AG08395 (cell line): ENCODE measurements at places on chromosomes 3 and 15.

DNA sequence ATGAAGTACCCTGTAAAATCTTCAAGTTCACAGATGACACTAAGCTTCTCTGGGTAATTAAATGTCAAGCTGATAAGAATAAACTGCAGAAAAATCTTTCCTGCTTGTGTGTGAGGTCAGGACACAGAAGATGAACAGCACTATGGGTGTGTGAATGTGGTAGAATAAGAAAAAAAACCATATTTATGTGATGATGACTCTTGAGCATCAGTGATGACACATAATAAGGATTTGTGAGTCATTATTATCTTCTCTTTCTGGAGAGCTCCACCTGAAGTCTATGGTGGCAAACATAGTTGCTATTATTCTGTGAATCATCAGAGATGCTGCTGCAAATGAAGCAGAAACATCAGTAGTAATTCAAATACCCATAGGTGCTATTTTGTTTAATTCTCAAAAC lies 422.4 kb downstream of the DIPK2A start:
- peak; percentile 3 for DNase-seq

DNA sequence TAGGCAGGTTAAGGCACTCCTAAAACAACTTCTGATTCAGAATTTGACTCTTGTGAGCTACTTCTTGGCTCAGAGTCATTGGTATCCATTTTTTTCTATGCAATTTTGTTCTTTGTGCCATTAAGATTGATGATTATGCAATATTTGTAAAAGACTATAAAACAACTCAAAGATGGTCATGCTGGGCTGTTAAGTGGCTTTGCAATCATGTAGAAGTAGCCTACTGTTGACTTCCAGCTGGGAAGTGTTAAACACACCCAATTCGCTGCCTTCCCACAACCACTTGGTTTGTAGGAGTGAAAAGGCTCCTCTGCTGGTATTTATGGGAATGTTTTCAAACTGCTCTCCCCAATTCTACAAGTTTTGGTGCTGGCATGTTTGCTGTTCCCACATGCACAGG lies 74.7 kb upstream of the COL6A6 start:
- no peak for DNase-seq

GRCh38 chr3:8899876-8900460 lies 63.3 kb downstream of the RAD18 start:
- DNase-seq: no peak

DNA sequence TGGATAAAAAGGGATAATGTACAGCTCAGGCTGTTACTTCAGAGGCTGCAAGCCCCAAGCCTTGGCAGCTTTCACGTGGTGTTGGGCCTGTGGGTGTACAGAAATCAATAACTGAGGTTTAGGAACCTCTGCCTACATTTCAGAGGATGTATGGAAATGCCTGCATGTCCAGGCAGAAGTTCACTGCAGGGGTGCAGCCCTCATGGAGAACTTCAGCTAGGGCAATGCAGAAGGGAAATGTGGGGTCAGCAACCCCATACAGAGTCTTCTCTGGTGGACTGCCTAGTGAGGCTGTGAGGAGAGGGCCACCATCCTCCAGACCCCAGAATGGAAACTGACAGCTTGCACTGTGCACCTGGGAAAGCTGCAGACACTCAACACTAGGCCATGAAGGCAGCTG lies 1350.3 kb downstream of the ROBO2 start:
- no peak for DNase-seq

DNA sequence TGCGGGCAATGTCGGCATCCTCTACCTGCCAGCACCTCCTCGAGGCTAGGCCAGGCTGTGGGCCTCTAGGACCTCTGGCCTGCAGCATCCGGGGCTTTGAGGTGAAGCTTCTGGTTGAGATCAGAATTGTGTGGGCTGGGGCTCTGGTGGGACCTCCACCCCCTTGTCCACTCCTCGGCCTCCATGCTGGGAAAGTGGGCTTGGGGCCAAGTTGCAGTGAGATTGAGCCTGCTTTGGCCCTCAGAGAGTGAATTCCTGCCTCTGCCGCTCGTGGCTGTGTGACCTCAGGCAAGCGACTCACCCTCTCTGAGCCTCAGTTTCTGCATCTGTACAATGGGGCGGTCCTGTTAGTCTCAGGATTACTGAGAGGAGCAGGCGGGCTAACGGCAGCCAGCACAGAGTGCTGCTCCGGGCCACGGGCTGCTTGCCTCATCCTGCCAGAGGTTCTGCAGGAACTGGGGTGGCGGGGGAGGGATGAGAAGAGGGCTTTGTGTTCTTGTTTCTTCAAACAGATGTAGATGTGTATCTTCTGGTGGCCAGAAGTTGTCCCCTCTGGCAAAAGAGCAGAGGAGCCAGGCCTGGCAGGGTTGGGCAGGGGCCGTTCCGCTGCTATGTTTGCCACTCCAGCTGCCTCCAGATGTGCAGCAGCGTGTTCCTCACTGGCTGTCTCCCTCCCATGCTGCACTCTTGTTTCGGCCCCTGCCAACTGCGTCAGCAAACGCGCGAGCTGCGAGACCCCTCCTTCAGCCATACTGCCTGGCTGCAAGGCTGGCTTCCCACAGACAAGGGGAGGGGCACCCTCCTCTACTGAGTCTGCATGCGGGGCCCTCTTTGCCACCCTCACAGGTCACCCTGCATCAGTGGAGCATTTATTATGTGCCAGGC lies 33.7 kb downstream of the FBLN2 start:
- DNase-seq: no peak

- no peak for DNase-seq
Observed at GRCh38 chr3:180072786-180073185, 36.0 kb upstream of the PEX5L start.

- no peak for DNase-seq
Observed at GRCh38 chr15:99472416-99473145, 93.2 kb upstream of the MEF2A start.

- no peak for DNase-seq
Observed at GRCh38 chr3:107516475-107516874, 6.3 kb upstream of the BBX start.

DNA sequence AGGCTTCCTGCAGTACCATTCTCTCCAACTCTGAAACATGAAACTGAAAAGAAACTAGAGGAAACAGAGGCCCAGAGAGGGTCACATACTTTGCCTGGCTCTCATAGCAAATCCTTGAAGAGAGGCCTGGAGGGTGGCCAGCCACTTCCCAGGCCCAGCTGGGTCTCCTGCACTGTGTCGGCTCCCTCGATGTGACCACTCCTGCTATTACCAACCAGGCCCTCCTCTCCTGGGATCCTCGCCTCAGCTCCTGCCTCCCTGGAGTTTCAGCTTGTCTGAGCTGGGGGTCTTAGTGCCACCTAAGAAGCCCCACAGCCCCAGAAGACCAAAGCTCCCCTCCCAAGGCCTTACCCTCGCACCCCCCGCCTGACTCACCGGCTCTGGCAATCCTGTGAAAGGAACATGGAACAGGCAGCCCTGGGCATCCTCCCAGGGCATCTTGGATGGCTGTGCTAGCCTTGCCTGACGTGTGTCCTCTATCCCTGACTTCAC lies 4.6 kb downstream of the LOXL1 start:
- DNase-seq: peak; percentile 90

- no peak for DNase-seq
Observed at GRCh38 chr15:56767315-56767714, 34.0 kb upstream of the ZNF280D start.

GRCh38 chr3:186783058-186783730 lies at the start of gene EIF4A2:
Gene EIF4A2 (plus strand): TSS chr3:186783577. CDS start chr3:186783611, 34 bp downstream.
- DNase-seq: peak; percentile 94

GRCh38 chr15:63797116-63797515 lies 36.6 kb downstream of the HERC1 start:
- DNase-seq: no peak

DNA sequence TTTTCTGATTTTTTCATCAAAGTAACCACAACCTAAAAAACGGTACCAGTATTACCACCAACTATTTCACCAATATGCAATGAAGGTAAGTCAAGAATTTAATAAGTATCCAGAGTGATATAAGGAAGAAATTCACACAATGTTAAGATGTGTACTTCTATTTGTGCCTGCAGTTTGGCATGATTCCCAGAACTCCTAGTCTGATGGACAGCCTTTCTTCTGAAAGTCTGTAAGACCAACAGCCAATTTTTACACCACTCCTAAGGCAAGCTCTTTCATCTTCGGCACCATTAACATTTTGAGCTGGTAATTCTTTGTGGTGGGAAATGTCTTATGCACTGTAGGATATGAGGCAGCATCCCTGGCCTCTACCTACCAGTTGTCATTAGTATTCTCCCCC lies 108.3 kb downstream of the VPS13C start:
- no peak for DNase-seq

GRCh38 chr15:64979252-64979710 lies 10.4 kb downstream of the SPG21 start:
- no peak for DNase-seq

- DNase-seq: no peak
Observed at GRCh38 chr15:89346516-89347231, 12.1 kb upstream of the POLG start.

DNA sequence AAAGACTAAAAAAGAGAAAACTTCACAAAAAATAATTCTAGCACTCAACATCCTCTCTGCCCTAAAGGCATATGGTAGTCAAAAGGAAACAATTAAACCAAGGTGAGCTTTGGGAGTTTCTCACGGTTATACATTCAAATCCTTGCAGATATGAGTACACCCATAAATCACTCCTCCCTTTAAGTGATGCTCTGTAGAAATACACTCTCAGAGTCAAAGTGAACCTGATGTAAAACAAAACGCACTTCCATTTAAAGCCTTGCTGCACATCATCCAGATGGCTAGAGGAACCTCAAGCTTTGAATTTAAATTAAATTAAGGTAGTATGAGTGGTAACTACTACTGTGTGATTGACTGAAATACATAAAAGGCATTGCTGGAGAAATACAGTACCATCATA lies 36.0 kb upstream of the AADAC start:
- no peak for DNase-seq

GRCh38 chr3:49724586-49724985 lies 835 bp upstream of the GMPPB start:
- DNase-seq: no peak
